ENCODE measurements at places on chromosomes 2 and 18.

DNA sequence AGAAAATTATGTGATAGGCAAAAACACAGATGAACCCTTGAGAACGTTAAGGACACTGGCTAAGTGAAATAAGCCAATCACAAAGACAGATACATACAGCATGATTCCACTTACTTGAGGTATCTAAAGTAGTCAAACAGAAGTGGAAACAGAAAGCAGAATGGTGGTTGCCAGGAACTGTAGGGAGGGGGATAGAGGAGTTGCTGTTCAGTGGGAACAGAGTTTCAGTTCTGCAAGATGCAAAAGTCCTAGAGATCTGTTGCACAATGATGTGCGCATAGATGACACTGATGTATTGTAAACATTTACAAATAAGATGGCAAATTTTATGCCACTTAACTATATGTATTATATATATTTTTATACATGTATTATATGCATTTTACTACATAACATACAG lies 59.7 kb downstream of the POLE4 start:
- DNase-seq, result no peak

DNA sequence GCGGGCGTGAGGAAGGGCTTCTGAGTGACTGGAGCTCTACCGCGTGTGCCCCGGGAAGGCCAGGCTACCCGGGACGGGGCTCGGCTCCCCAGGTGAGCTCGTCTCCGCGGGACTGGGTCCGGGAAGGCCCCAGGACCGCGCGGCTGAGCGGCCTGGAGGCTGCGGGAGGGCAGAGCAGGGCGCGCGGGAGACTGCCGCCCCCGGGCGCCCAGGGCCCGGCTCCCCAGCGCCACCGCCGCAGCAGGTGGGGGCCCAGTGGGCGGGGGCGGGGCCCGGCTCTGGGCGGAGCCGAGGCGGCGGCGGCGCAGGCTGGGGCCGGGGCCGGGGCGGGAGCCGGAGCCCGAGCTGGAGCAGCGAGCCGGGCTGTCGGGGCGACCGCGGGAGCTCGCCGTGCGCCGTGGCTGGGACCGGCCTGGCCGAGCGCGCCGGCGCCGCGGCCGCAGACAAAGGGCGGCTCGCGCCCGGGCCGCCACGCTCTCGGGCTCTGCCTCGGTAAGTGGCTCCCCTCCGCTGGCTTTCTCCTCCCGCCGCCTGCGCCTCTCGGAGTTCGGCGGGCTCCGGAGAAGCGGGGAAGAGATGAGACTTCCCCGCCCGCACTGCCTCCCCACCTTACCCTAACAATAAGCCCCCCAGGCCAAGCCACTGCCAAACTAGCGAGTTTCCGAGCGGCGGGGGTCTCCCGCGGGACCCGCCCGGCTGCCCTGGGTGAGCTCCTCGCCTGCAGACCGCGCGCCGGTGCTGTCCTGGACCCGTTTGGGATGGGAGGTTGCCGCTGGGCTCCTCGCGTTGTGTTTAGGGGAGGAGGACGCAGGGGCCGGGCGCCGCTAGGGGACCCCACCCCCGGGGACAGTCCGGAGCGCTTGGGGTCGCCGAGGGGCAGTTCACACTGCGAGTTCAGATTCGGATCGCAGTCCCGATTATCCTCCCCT lies at the start of gene MAPK4:
TSS of gene MAPK4 (plus strand) at position 336 of the 929 bp plus-strand sequence. CDS start 103,872 bp downstream, outside the sequence.
- DNase-seq, result peak; percentile 7

- DNase-seq, result no peak
Observed at GRCh38 chr2:152648336-152648735, 68.9 kb downstream of the PRPF40A start.

GRCh38 chr2:170073288-170073687 lies 104.7 kb upstream of the MYO3B start:
- DNase-seq, result no peak

GRCh38 chr18:63286926-63287325 lies 32.6 kb downstream of the BCL2 start:
- DNase-seq, result no peak

DNA sequence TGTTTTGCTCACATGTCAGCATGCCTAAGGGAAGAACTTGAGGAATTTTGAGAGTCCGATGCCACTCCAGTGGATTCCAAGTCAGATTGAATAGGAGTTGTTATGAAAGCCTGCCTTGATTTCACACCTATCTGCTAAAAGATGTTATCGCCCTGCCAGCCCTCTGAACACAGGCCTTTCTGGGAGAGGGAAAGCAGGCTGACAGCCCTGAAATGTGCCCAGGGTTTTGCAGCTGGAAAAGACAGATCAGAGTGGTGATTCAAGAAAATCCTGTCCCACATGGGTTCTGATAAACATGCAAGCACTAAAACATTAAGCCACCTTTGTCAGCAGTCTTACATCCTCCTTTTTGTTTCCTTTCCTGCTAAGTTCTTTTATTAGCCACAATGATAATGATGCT lies 1752.9 kb upstream of the CELF4 start:
- no peak for DNase-seq

DNA sequence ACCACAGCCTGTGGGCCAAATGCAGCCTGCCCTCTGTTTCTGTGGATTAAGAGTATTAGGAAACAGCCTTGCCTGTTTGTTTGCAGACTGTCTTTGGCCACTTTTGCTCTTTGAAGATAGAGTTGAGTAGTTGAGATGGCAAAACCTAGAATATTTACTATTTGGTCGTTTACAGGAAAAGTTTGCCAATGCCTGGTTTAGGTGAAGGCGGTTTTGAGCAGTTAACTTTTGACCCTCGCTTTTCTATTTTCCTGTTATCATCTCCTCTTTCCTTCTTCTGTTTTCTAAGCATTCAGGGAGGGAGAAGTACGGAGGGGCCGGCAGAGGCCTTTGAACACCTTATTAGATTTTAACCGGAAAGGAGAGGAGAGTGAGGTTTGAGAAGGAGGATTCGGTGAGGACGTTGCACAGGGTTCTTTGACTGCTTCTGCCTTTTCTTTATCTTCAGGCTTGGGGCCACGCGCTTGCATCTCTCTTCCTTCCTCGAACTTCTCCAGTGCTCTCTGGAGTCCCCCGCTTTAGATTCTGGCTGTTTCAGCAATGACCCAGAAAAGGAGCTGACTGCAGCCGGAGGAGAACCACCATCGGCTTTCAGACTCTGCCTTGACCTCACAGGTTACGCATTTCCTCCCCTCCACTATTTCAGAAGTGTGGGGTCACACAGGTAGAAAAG lies 39.2 kb downstream of the IL1R2 start:
- DNase-seq, result no peak

DNA sequence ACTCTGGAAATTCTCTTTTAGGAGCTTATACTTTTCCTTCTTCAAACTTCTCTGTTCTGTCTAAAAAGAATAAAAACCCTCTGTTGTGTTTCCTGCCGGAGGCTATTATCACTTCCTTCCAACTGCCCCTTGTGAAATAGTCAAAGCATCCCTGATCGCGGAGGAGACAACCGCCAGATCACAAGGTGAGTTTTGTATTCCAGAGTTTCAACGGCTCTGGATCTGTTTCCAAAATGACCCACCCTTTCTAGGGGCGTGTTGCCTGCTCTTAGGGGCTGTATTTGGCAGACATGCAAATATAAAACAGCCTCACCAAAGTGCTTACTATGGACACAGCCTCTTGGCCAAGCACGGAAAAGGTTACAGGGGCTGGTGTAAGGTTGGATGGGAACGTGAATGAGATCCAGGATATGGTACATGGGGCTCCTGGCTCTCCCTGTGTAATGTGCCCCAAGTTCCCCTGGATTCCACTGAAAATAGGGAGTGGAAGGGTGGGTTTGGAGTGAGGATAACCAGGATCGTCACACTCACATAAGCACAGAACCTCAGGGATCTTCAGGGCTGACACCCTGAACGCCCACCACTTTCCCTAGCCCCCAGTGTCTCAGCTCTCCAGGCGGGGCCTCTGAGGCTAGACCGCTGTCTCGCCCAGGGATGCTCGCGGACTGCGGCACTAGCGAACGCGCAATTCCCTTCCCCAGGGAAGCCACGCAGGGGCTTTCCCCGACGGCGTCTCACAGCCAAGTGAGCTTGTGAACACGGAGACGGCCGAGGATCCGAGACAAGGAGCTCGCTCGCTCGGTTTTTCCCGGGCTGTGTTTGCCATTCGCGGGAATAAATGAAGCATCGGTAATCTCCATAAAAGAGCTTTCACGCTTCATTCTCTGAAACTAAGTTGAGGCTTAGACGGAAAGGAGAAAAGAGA lies 14.4 kb downstream of the EN1 start:
- DNase-seq, result no peak

DNA sequence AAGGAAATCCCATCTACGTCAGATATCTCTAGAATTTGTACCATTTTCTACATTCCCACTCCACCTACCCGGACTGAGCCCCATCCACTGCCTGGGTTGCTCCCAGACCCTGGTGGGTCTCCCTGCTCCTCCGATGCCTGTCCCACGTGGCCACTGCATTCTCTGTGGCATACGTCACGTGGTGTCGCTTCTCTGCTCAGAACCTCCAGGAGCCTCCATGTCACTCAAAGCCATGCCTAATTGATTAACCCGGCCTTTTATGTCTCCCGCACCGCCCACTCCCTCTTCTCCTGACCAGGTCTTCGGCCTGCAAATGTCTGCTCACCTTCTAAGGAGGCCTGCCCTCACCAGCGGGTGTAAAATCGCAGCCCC lies 176.6 kb downstream of the HDAC4 start:
- no peak for DNase-seq

GRCh38 chr2:214775971-214776370 lies 33.5 kb downstream of the BARD1 start:
- no peak for DNase-seq

DNA sequence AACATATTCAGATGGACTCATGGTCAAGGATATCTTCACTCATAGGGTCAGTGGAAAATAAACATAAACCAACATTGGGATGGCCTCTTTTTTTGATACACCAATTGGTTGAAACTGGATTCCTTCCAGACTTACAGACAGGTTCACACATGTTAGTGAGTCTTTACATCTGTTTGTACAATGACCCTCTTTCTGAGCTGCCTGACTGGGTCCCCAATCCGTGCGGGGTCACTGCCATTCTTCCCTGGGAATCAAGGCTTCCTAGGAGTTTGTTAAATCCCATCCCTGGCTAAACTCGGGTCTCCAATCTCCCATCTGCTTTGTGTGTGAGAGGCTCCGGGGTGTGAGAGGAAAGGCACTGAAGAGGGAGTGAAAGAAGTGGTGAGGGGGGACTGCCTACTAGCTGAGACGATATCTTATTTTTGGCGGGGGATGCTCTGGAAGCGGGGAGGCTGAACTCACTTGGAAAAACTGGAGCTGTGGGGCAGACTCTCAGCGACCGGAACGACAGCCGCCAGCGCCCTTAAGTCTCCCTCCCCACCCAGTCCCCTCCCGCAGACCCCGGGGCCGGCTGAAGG lies 487 bp downstream of the STARD6 start:
- DNase-seq, result no peak

DNA sequence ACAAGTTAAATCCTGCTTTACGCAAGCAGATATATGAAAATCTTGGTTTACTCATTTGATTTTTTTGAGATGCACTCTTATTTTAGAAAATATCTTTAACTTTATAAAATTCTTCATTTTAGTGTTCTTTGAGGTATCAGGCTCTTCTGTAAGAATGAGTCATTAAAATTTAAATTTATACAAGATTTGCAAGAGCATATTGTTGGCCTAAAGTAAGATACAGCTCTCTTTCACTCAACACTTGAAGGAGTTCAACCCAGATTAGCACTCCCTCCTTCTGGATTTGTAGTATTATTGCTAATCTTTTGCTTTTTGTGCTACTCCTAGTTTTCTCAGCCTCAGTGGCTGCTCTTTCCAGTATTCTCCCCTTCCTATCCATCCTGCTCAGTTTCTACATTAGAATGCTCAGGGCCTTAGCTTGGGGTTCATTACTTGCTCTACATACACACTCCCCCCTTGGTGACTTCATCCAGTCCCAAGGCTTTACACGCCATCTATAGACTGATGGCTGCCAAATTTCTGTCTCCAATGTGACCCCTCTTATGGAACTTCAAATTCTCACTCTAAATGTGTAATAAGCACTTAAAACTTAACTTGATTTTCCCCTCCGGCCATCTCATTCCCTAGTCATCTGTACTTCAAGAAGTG lies 425.3 kb upstream of the FANCL start:
- no peak for DNase-seq

GRCh38 chr2:176159663-176160250 lies 2.6 kb downstream of the HOXD3 start:
- DNase-seq, result no peak

DNA sequence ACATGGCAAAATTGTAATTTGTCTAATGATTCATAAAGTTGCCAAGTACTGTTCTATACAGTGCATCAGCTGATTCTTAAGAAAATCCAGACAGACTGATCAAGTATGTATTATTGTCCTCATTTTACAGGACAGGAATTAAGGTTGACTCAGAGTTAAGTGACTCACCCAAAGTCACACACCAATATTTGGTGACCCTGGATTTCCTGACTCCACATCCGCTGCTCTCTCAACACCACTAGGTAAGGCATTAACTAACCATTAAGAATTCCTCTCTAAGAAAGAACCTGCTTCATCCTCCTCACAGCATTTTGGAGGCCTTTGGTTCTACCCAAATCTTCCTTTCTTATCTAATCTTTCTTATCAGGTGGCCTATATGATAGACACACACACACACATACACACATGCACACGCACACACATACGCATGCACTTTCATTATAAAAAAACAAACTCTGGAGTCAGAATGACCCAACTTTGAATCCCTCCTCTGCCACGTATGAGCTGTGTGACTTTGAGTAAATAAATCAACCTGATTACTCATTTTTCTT lies 150.8 kb downstream of the ANKRD44 start:
- no peak for DNase-seq

- DNase-seq, result no peak
Observed at GRCh38 chr2:30398084-30398873, 48.8 kb upstream of the LCLAT1 start.

DNA sequence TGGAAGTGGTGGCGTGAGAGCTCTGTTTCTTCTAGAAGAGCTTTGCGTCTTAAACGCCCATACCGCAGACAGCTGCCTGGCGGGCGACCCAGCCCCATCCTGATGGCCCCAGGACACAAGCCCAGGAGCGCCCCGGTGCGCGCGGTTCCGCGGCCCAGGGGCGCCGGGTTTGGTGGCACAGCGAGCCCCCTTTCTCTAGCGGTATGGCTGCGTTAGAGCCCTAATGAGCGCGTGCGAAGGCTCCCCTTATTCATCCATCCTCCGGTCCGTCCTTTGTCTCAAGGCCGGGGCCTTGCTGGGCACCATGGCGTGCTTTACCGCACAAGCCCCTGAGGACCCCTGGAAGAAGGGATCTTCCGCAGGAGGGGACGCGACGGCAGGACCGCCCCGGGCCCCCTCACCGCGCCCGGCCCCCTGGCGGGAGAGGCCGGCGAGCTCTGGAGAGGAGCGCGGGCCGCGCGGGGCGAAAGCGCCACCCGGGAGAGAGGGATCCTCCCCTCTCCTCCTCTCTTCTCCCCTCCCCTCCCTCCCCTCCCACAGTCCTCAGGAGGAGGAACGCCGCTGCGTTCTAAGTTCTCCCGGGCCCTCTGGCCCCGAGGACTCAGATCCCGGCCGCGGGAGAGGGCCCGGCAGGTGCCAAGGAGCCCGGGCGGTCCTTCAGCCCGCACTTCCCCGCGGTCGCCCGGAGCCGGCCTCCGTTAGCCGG lies 626 bp upstream of the SLC1A4 start:
- DNase-seq, result peak; percentile 65

GRCh38 chr2:95076705-95077529 lies 44.7 kb downstream of the MRPS5 start:
- peak; percentile 94 for DNase-seq

GRCh38 chr18:48296581-48296980 lies 112.6 kb downstream of the ZBTB7C start:
- DNase-seq, result no peak
